ENCODE measurements at places on chromosomes 4 and X. TPM values are rescaled to one million over a fixed set of nuclear protein-coding genes. Genes with fewer than 3 reads are reported as not detected.

DNA sequence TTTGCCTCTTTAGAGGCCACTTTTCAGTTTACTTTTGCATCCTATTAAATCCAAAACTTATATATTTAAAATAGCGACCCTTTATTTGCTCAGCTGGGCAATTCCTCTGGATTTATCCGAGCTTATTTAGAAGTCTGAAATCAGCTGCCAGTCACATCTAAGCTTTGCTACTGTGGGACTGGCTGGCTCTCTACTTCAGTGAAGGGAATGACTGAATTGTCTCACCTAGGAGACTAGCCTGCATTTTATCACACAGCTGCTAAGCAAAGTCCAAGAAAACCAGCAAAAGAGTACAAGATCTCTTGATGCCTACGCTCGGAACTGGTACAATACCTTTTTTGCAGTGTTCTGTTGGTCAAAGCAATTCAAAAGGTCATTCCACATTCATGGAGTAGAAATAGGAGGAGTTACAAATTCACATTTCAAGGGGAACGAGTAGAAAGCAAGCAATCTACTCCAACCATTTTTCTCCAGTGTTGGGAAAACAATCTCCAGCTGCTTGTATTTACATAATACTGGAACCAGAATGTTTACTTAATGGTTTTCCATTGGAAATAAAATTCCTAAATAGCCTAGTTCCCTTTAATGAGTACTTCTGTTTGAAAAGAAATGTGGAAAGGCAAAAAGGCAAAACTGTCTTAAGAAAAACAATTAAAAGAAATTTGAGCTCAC lies 160.2 kb downstream of the MAGEB5 start:
- DNase-seq: no peak
- H3K27me3 ChIP-seq: no peaks in the 10 kb centered on the region
- no peak overlapping the region for H3K4me3 ChIP-seq
- H3K36me3 ChIP-seq: no peaks in the 10 kb centered on the region

DNA sequence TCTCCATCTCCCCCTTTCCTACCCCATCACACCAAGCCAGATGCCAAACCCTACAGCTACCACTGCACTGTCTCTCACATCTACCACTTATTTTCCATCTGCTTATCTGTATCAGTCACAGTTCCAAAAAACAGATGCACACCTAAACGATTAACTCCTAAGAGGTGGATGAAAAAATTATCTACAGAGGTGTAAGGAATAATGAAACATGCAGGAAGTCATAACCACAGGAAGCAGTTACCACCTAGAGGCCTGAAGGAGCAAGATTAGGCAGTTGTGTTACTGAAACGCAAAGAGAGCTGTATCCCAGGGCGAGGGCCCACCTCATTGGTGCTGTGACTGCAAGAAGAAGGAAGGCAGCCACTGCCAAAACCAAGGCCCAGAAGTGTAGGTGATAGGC lies 87.8 kb upstream of the FAM241A start:
- peaks cover 4% of the 10 kb centered on the region for H3K4me1 ChIP-seq
- H3K36me3 ChIP-seq: no peaks in the 10 kb centered on the region
- H3K4me3 ChIP-seq: no peak overlapping the region
- no peak for DNase-seq
- no peaks in the 10 kb centered on the region for H3K27me3 ChIP-seq

The INPP4B gene
- 9.0 TPM for total RNA-seq

DNA sequence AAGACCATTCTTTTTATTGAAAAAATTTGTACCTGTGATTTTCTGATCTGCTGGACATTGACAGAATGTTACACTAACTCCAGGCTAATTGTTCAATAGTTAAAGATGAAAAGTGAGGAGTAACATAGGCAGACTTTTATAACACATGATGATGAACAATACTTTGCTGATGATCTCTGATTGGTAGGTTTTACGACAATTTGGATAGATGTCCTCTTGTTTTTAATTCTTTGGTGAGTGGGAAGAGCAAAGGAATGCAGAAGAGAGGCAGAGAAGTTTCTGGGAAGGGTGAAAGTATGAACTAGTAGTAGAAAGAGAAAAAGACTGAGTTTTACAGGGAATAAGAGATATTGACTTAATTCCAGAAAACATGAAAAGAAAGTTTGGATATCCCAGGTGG lies 267.3 kb upstream of the HAND2 start:
- DNase-seq: no peak
- H3K36me3 ChIP-seq: no peaks in the 10 kb centered on the region
- H3K27me3 ChIP-seq: no peaks in the 10 kb centered on the region
- no peaks in the 10 kb centered on the region for H3K4me1 ChIP-seq

GRCh38 chr4:53273726-53274125 lies 92.1 kb downstream of the SCFD2 start:
- no peaks in the 10 kb centered on the region for H3K36me3 ChIP-seq
- DNase-seq: no peak
- H3K4me3 ChIP-seq: no peak overlapping the region
- H3K4me1 ChIP-seq: no peaks in the 10 kb centered on the region
- H3K27ac ChIP-seq: no peak overlapping the region
- no peaks in the 10 kb centered on the region for H3K27me3 ChIP-seq

DNA sequence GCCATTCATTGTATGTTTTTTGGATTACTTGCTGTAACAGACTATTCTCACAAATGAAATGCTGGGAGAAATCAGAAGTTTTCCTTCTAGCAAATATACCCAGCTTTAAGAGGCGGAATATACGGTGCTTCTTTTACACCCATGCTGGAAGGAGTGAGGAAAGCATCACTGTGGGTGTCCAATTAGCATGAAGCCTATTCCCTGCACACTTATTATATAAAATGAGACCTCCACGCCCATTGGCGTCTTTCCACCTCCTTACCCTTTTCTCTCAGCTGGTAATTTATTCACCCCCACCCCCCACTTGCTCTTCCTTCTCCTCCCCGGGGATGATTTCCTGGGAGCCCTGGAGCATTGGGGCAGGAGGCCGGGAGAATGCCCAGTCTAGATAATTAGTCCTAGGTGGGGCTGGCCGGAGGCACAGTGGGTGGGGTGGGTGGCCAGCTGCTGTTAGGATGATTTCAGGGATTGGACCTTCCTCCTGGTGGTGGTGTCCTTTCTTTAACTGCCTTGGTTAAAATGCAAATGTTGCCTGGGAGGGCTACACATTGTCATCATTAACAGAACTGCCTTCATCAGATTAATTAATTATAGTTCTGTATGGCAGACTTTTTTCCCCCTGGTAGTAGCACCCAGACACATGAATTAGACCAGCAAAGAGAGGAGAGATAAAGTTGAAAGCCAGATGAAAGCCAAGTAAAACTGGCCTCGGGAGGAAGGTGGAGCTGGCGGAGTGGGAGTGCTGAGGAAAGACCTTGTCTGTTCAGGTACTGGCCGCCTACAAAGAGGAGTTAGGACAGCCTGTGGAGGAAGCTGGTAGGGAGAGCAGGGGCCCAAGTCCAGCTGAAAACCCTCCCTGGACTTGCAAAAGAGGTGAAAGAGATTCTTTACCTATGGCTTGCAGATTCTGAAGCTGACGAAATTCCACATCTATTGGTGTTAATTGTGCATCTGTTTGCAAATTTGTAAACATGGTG lies 11.4 kb downstream of the SHROOM2 start:
- no peaks in the 10 kb centered on the region for H3K27me3 ChIP-seq
- peak overlapping the region; percentile 46 for H3K4me3 ChIP-seq
- no peak for DNase-seq
- H3K36me3 ChIP-seq: peaks cover 13% of the 10 kb centered on the region

The AKAP4 gene
- not detected for total RNA-seq

DNA sequence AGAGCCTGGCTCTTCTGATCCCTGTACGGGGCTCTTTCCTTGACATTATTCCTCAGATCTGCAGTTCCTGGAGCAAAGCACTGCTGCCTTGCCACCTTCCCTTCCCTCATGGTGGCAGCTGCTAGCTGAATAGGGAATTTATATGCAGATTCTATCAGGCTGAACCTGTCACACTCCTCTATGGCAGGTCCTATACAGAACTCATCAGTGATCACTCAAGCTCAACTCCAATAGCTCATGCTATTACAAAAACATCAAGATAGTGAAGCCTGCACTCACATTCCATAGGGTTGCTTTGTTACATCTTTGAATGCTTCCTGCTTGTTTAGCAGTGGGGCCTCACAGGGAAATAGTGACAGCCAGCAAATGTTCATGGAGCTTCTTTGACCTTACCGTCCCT lies 71.7 kb downstream of the SLC2A9 start:
- no peak for DNase-seq
- H3K4me1 ChIP-seq: peaks cover 7% of the 10 kb centered on the region
- peaks cover 10% of the 10 kb centered on the region for H3K27me3 ChIP-seq
- H3K36me3 ChIP-seq: no peaks in the 10 kb centered on the region

DNA sequence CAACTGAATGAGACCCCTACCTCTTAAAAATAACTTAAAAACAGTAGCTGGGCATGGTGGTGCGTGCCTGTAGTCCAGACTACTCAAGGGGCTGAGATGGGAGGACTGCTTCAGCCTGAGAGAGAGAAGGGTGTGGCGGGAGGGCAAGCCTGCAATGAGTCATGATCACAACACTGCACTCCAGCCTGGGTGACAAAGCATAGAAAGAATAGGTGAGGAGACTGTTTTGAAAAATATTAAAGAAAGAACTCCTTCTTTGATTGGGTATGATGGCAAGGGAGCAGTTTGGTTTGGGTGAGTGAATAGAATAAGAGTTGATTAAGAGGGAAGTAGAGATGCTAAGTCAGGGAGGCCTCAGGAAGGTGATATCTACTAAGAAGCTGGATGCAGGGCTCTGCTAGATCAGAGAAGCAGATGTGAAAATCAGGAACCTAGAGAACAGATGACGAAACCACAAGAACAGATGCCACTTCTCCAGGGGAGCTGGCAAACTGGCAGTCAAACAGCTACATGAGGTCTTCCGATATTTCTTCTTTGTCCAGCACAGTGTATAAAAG lies 318.6 kb downstream of the OPHN1 start:
- DNase-seq: no peak
- H3K36me3 ChIP-seq: no peaks in the 10 kb centered on the region
- peaks cover 4% of the 10 kb centered on the region for H3K4me1 ChIP-seq

The NLGN4X gene
- 51.5 TPM for total RNA-seq

GRCh38 chrX:150506486-150506885 lies 61.9 kb upstream of the MTM1 start:
- H3K36me3 ChIP-seq: no peaks in the 10 kb centered on the region
- H3K27me3 ChIP-seq: no peaks in the 10 kb centered on the region
- DNase-seq: no peak
- H3K27ac ChIP-seq: no peak overlapping the region

The MCF2 gene
- 0.22 TPM for total RNA-seq

GRCh38 chrX:47174846-47175587 lies 18.6 kb upstream of the UBA1 start:
- H3K27me3 ChIP-seq: no peaks in the 10 kb centered on the region
- peaks cover 3% of the 10 kb centered on the region for H3K36me3 ChIP-seq
- no peak for DNase-seq
- no peaks in the 10 kb centered on the region for H3K4me1 ChIP-seq

- no peak for DNase-seq
- no peak overlapping the region for H3K4me3 ChIP-seq
Observed at GRCh38 chr4:69039071-69039470, 57.2 kb upstream of the UGT2B7 start.

DNA sequence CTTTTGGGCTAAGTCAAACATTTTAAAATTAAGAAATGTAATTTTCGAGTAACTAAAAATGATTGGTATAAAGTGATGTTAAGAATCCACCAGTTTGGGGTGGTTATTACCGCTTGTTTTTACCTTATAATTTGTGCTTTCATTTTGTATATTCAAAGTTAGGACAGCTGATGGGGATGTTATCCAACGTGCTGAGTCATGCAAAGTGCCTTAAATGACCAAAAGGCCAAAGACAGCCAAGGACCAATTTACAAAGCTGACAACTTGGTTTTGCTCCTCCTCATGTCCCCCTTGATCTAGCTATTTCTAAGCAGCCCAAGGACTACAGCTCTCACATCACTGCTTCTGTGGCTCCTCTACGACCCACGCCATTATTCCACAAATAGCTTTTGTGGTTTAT lies 181.4 kb upstream of the PCDH7 start:
- peaks cover 4% of the 10 kb centered on the region for H3K4me1 ChIP-seq
- H3K36me3 ChIP-seq: no peaks in the 10 kb centered on the region
- DNase-seq: no peak
- H3K27me3 ChIP-seq: no peaks in the 10 kb centered on the region

DNA sequence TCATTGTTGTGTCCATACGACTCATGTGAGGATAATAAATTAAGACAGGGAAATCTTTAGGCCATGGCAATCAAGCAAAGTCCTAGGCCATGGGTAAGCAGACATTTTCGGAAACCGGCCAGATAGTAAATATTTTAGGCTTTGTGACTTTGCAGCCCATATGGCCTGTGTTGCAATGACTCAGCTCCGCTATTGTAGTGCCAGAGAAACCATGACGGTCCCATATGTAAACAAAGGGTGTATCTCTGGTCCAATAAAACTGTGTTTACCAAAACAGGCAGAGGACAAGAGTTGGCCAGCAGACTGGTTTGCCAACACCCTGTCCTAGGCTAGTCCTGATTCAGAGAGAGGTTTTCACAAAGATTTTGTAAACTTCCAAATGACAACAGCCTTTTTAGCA lies 5.0 kb downstream of the FAM114A1 start:
- no peak overlapping the region for H3K27ac ChIP-seq
- H3K4me1 ChIP-seq: peaks cover 32% of the 10 kb centered on the region
- no peak overlapping the region for H3K4me3 ChIP-seq
- peaks cover 12% of the 10 kb centered on the region for H3K36me3 ChIP-seq
- H3K27me3 ChIP-seq: no peaks in the 10 kb centered on the region

DNA sequence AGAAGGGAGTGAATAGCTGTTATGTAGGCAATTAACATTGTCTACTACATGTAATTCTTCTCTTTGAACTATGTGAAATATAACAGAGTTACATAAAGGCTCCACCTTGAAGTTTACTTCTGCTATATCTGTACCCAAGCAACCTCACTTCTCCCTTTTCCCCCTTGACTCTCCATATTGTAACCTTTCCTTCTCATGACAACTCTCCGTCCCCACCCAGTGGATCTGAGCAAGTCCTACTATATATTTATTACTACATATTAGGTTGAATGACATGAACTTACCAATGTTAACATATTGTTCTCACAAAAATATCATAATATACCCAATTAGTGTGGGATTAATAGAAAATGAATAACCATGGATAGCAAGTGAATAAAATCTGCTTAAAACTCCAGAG lies 93.2 kb upstream of the ATP8A1 start:
- no peaks in the 10 kb centered on the region for H3K4me1 ChIP-seq
- H3K4me3 ChIP-seq: no peak overlapping the region
- no peaks in the 10 kb centered on the region for H3K27me3 ChIP-seq
- H3K36me3 ChIP-seq: no peaks in the 10 kb centered on the region

GRCh38 chrX:44947995-44948394 lies 75.0 kb downstream of the KDM6A start:
- H3K27me3 ChIP-seq: no peaks in the 10 kb centered on the region
- peak overlapping the region; percentile 54 for H3K27ac ChIP-seq
- peak overlapping the region; percentile 27 for H3K4me3 ChIP-seq

DNA sequence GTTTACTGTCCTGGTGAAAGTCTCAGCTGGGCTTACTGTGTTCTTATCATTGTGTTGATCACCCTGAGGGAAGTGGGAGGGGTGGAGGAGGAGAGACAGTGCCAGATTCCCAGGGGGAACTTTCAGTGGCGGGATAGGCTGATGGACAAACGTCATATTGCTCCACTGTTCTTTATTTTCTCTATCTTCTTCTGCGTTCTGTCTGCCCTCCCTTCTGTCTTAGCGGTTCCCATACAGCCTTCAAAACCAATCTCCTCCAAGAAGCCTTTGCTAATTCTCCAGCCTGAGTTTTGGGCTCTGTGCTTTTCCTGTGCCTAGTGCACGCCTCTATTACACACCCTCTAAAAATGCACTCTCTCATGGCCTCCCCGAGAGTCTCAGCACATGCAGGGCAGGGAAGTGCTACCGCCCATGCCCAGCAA lies 448.7 kb upstream of the FAT1 start:
- peaks cover 7% of the 10 kb centered on the region for H3K4me1 ChIP-seq
- peaks cover 3% of the 10 kb centered on the region for H3K27me3 ChIP-seq
- no peaks in the 10 kb centered on the region for H3K36me3 ChIP-seq
- DNase-seq: no peak
- no peak overlapping the region for H3K4me3 ChIP-seq

The GLRA2 gene
- total RNA-seq: 0.38 TPM
